ENCODE measurements at places on chromosomes 2 and 18. TPM values are rescaled to one million over a fixed set of nuclear protein-coding genes. Genes with fewer than 3 reads are reported as not detected.

DNA sequence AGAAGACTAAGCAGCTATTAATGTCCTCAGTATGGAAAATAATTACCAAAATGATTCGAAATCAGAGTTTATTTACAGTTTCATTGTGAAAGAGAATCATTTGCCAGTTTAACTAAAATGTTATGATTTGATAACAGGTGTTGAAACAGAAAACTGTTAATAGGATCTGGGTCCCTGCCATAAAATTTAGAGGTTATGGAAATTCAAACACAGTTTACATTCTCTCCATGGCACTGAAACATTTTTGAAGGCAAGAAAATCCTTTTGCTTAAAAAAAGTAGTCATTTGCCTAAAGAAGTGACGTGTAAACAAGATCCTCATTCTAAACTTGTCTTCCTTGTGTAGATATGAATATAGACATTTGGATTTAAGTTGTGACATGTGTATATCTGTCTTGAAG lies 743.8 kb downstream of the SLC4A3 start:
- H3K4me3 ChIP-seq, result no peak overlapping the region
- DNase-seq, result no peak
- H3K4me1 ChIP-seq, result no peaks in the 10 kb centered on the region

SNRNP27 gene
- total RNA-seq, result 44.2 TPM

GRCh38 chr2:19868224-19868623 lies 33.6 kb downstream of the TTC32 start:
- no peak for DNase-seq
- peaks cover 27% of the 10 kb centered on the region for H3K4me1 ChIP-seq
- H3K36me3 ChIP-seq, result peaks cover 2% of the 10 kb centered on the region
- peaks cover 15% of the 10 kb centered on the region for H3K27me3 ChIP-seq
- peak overlapping the region; percentile 65 for H3K27ac ChIP-seq

DNA sequence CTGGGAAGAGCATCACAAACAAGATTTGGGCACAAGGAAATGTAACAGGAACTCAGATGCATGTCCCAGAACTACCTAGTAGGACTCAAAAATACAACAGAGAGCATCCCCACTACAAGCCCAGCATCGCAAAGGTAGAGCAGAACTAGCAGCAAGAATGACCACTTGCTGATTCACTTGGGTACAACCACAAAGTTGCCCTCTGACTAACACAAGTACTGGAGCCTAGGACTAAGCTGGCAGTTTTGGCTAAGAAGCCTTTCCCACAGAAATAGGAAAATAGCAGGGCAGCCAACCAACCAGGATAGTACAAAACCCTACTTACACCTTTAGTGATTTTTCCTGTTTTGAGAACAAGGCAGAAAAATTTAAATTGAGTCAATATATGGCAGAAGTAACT lies 193.8 kb downstream of the PAX3 start:
- no peaks in the 10 kb centered on the region for H3K4me1 ChIP-seq
- DNase-seq, result no peak
- H3K4me3 ChIP-seq, result no peak overlapping the region
- no peaks in the 10 kb centered on the region for H3K36me3 ChIP-seq
- H3K27ac ChIP-seq, result no peak overlapping the region
- no peaks in the 10 kb centered on the region for H3K27me3 ChIP-seq

- H3K4me1 ChIP-seq, result no peaks in the 10 kb centered on the region
- no peaks in the 10 kb centered on the region for H3K27me3 ChIP-seq
- H3K27ac ChIP-seq, result no peak overlapping the region
- H3K4me3 ChIP-seq, result no peak overlapping the region
- no peak for DNase-seq
Observed at GRCh38 chr2:176443946-176444345, 174.7 kb downstream of the MTX2 start.

GRCh38 chr18:25141886-25142285 lies 210.1 kb downstream of the ZNF521 start:
- H3K27me3 ChIP-seq, result no peaks in the 10 kb centered on the region
- H3K4me3 ChIP-seq, result no peak overlapping the region
- no peaks in the 10 kb centered on the region for H3K36me3 ChIP-seq
- H3K27ac ChIP-seq, result no peak overlapping the region

PSMA8 gene
- total RNA-seq, result 0.44 TPM

DNA sequence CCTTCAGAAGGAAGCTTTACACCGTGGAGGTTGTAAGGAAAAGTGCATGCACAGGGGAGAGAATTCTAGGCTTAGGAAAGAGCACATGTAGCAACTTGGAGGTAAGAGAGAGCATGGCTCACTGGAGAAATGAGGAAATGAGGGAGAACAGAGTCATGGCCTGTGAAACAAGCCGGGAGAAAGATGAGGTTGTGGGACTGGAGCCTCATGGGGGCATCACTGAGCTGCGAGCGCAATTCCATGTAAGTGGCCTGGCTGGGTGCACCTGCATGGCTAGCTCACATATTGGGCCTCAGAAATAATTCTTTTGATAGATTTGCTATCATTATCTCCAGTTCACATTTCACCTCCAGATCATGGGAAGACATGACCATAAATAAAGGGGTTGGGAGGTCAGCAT lies 785.5 kb upstream of the RAB6C start:
- no peaks in the 10 kb centered on the region for H3K36me3 ChIP-seq
- H3K4me3 ChIP-seq, result no peak overlapping the region
- no peak overlapping the region for H3K27ac ChIP-seq
- peaks cover 6% of the 10 kb centered on the region for H3K27me3 ChIP-seq
- no peaks in the 10 kb centered on the region for H3K4me1 ChIP-seq
- no peak for DNase-seq

DNA sequence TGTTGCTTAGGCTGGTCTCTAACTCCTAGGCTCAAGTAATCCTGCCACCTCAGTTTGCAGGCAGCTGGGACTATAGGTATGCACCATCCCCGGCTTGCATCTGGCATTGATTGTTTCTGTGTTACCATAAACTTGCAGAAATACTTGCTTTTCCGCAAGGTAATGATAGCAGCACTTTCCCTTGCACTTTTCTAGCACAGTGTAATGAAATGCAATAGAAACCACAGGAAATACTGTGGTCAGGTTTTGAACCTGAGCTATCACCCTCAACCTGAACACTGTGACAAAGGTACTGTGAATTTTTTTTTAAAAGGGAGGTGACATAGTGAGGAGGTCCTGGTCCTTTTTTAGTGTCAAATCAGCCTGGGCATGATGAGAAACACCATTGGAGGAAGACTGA lies 38.3 kb downstream of the DHRS9 start:
- DNase-seq, result peak; percentile 10
- peaks cover 35% of the 10 kb centered on the region for H3K4me1 ChIP-seq
- peak overlapping the region; percentile 66 for H3K27ac ChIP-seq
